Effector CD4-positive, alpha-beta T cell (primary cell): ENCODE measurements at places on chromosomes 12 and 14.

- DNase-seq: no peak
Measured at GRCh38 chr12:87467936-87468335, 561.3 kb downstream of the C12orf50 start.

DNA sequence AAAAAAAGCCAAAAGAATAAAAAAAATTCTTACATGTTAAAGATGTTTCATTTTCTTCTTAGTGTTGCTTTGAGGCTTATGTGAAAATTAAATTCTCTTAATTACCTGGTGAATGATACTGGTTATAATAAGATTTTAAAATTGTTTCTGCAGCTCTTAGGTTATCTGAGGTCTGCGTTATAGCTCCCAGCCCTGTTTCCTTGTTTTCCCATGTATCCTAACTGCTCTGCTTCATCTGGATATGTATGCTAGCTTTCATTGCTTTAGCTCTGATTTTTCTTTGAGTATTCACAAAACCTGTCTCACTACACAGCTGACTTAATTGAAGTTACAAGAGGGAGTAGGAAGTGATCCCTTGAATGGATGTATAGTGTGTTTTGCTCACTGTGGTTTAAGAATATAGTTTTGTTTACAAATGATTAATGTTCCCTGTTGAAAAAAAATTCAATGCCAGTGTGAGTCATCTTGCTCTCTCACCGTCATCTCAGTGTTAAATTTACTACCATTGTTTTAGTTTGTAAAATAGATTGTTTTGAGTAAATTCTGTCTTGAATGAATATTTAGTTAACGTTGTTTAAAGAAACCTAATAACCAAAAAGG lies 26.8 kb downstream of the CPSF6 start:
- DNase-seq: no peak

GRCh38 chr12:82082501-82082900 lies 275.7 kb downstream of the CCDC59 start:
- no peak for DNase-seq

DNA sequence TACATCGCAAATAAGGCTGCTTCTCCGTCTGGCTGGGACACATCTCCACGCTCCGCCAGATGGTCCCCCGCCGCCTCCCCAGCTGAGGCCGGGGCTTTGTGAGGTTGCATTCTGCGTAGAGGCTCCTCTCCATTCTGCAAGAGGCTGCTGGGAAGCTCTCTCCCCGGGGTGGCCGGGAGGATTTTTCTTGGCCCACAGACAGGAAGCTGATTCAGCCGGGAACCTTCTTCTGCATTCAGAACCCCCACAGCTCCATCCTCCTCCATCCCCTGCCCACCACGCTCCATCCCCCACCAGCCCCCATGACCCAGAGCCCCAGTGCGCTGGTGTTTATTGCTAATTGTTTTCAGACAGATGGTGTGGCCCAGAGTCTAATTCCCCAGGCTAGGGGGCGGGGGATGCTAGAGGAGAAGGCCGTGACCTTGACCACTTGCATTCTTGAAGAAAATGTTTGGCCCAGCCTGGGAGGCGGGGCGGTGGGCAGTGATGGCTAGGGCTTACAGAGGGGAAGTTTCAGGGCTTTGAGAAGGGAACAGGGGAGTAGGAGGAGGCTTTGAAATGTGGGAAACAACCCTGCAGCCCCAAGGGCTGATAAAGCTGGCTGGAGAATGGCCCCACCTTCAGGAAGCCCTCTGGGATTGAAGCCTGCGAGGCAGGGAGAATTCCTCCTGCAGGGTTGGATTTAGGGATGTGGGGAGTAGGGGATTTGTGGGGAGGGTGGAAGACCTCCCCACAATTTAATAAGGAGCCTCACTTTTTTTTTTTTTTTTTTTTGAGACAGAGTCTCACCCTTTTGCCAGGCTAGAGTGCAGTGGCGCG lies 88.5 kb upstream of the NCOR2 start:
- DNase-seq: no peak

GRCh38 chr12:25829192-25829591 lies 129.3 kb upstream of the RASSF8 start:
- DNase-seq: no peak

DNA sequence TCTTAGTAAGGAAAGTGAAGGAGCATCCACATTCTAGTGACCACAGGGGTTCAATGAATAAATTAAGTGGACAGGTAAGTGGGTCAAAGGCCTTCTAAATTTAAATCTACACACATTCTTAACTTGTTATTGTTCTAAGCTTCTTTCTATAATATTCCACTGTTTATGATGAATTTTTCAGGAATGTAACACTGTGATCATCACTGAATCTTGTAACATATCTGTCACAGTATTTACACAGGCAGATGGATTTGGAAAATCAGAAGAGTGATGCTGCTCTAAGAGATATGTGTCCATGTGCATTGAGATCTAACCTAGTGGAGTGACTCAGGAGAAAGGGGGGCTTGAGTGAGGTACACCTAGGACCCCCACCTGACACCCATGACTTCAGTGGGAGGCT lies 115.4 kb upstream of the OVCH1 start:
- no peak for DNase-seq

DNA sequence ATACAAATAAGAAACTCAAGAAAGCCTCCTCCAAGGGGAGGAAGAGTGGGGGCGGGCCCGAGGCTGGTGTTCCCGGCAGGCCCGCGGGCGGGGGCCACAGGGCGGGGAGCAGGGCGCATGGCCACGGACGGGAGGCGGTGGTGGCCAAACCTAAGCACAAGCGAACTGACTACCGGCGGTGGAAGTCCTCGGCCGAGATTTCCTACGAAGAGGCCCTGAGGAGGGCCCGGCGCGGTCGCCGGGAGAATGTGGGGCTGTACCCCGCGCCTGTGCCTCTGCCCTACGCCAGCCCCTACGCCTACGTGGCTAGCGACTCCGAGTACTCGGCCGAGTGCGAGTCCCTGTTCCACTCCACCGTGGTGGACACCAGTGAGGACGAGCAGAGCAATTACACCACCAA lies 8.7 kb downstream of the DACT1 start:
- no peak for DNase-seq

- no peak for DNase-seq
Measured at GRCh38 chr12:103994235-103994634, 28.6 kb downstream of the TDG start.

DNA sequence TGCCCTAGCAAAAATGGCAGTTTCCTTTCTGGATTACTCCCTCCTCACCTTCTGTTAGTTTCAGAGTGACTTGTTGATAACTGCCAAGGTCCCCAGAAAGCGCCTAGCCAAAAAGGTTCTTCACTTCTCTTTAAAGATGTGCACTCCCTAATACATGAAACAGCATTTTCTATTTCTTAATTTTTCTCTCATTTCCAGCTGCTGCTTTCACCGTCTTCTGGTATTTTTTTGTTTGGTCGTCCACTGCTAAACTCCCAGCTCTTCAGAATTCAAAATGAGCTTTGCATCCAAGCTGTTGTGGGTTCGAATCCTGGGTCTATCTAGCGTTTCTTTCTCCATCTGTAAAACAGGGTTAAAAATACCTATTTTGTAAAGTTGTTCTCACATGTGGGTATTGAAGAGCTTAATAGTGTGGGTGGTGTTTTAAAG lies 397 bp upstream of the BORCS5 start:
- DNase-seq: no peak

- DNase-seq: no peak
Measured at GRCh38 chr12:3179731-3180130, 102.6 kb downstream of the TSPAN9 start.

DNA sequence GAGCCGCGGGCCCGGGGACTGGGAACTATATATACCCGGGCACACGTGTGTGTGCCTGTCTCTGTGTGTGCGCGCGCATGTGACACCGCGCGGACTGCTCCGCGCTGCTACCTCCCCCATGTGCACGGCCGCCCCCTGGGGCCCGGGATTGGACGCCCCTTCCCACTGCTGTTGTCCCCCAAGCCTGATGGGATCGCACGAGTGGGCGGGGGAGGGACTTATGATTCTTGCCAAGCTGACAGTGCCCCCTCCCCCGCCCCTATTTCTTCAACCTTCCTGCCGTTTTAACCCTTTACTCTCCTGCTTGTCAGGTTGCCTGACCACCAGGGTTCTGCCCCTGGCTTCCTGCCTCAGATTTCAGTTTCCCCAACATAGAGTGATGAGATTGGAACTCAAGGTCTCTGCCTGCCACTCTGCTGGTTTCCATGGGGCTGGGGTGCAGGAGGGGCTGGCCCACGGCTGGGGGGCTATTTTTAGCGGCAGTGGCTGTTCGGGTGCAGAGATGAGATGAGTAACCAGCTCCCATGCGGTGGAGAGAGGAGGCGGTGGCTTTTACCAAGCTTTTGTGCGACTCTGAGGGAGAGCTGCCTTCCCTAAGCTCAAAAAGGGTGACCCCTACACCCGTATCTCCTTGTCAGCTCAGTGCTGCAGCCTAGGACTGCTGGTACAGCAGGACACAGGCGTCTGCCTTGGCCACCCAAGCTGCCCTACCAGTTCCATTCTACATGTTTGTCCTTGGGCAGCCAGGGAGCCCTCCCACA lies at the start of gene DDN:
Gene DDN, minus strand, starts transcription at position 5 of the 761 bp plus-strand sequence. CDS start 88 bp downstream, outside the sequence.
- peak; percentile 29 for DNase-seq
